Activated CD8-positive, alpha-beta memory T cell treated with anti-CD3 and anti-CD28 coated beads for 4 hours (primary cell): ENCODE measurements at places on chromosomes 7 and 10.

DNA sequence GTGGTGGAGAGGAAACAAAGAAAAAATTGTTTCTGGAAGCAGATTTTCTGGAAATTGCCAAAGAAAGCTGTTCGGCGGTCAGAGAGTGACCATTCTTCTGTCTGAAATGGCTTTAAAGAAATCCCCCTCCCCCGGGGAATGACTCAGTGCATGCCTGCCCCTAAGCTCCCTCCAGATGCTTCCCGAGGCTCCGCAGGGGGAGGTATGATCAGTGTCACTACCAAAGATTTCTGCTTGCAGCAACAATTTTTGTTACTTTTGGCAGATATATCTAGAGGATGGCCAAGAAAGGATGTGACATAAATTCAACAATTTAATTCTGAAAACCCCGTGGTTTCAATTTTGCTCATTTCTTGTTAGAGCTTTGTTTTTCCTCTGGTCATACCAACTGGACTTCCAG, 163.9 kb downstream of the JCAD start:
- no peak for DNase-seq

- no peak for DNase-seq
These were observed 321.4 kb upstream of the HGF start for GRCh38 chr7:82091126-82091684.

- DNase-seq, result no peak
These were observed 4.6 kb upstream of the TMEM184A start for GRCh38 chr7:1560620-1561031.

- no peak for DNase-seq
These were observed 53.4 kb upstream of the CYP2C18 start for GRCh38 chr10:94630017-94630688.

- DNase-seq, result no peak
These were observed 157.4 kb downstream of the FRMD4A start for GRCh38 chr10:14173391-14173705.

- DNase-seq, result no peak
These were observed 7.7 kb upstream of the COMTD1 start for GRCh38 chr10:75243426-75243825.

- DNase-seq, result no peak
These were observed 975.2 kb downstream of the SORCS1 start for GRCh38 chr10:106189292-106189691.

- DNase-seq, result no peak
These were observed 134.1 kb upstream of the SP4 start for GRCh38 chr7:21293771-21294170.

GRCh38 chr10:103794996-103795395, 60.4 kb downstream of the SH3PXD2A start:
- DNase-seq, result no peak

GRCh38 chr10:58972576-58973234, 203.7 kb upstream of the PHYHIPL start:
- DNase-seq, result no peak

GRCh38 chr7:101595766-101596537, 33.1 kb downstream of the MYL10 start:
- DNase-seq, result no peak

- no peak for DNase-seq
These were observed 13.7 kb downstream of the ITGB8 start for GRCh38 chr7:20344396-20344795.

DNA sequence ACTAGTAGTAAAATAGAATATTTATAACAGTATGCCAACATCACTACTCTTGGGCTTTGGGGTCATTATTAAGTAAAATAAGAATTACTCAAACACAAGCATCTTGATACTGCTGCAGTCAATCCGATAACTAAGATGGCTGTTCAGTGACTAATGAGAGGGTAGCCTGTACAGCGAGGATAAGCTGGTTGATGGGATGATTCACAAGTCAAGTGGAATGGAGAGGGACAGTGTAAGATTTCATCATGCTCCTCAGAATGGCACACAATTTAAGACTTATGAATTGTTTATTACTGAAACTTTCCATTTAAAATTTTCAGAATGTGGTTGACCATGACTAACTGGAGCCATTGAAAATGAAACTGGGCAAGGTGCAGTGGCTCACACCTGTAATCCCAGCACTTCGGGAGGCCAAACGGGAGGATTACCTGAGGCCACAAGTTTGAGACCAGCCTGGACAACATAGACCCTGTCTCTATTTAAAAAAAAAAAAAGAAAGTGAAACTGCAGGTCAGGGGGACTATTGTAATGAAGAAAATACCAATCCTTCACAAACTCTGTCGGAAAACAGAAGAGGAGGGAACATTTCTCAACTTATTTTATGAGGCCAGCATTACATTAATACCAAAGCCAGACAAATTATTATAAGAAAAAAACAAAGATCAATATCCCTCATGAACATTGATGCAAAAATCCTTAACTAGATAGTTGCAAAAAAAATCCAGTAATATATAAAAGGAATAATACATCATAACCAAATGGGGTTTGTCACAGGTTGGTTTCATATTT, 11.2 kb downstream of the AVL9 start:
- no peak for DNase-seq

- DNase-seq, result no peak
These were observed 22.9 kb upstream of the CAMK2B start for GRCh38 chr7:44348300-44348699.

DNA sequence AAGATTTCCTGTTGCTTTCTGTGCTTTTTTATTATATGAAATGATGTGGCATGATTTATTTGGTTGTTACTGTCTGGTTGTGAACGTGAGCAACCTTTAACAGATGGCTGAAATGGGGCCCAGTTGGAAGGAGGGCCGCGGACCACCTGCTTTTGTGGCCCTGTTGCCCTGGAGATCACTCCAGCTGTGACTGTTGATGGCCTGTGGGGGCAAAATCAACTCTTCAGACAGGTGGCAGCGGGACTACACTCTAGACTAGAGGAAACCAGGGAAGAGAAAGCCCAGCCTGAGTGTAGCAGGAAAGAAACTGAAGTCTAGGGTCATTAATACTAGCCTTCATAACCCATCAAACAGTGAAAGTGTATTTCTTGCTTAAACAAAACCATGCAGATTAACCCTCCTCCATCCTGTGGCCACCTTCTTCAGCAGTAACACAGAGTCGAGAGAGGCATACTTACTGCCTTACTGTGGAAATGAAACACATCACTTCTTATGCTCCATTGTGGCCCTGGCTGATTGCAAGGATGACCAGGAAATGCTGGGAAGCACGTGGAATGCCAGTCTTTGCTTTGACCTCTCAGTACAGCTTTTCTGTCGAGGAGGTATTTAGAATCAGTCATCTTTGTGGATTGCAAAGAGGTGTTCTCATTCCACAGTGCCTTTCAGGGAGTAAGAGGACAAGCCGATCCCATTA, 80.5 kb downstream of the CCNY start:
- no peak for DNase-seq
